Transverse colon (tissue), 4 donors: ENCODE measurements at places on chromosomes 3 and 15. TPM values are rescaled to one million over a fixed set of nuclear protein-coding genes. Genes with fewer than 3 reads are reported as not detected.

DNA sequence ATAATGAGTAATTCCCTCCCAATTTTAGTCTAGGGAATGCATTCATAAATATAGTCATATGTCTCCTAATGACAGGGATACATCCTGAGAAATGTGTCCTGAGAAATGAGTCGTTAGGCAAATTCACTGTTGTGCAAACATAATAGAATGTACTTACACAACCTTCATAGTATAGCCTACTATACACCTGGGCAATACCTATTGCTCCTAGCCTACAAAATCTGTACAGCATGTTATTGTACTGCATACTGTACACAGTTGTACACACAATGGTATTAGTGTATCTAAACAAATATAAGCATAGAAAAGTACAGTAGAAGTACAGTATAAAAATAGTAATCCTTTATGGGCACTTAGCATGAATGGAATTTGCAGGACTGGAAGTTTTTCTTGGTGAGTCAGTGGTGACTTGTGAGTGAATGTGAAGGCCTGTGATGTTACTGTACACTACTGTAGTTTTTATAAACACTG lies 6.6 kb downstream of the DTWD1 start:
- no peaks in the 10 kb centered on the region for H3K27me3 ChIP-seq
- H3K36me3 ChIP-seq, result no peaks in the 10 kb centered on the region
- no peak overlapping the region for H3K4me3 ChIP-seq
- DNase-seq, result no peak
- no peak overlapping the region for H3K27ac ChIP-seq

GPX1 gene
- 155 TPM for total RNA-seq

IL17RB gene
- total RNA-seq, result 26.0 TPM

DNA sequence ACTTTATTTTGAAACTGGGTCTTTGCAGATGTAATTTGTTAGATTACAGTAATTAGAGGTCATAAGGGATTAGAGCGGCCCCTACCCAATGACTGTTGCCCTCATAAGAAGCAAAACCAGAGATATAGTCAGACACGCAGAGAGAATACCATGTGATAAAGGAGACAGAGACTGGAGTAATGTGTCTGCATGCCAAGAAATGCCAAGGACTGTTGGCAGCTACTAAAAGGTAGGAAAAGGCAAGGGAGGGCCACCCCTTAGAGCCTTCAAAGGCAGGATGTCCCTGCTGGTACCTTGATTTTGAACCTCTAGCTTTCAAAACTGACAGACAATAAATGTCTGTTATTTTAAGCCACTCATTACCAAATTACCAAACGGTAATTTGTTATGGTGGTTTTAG lies 548.2 kb downstream of the FHIT start:
- no peak overlapping the region for H3K4me3 ChIP-seq
- H3K4me1 ChIP-seq, result no peaks in the 10 kb centered on the region
- H3K27ac ChIP-seq, result no peak overlapping the region
- H3K27me3 ChIP-seq, result no peaks in the 10 kb centered on the region

IDH3A gene
- total RNA-seq, result 149 TPM

MESP1 gene
- 12.5 TPM for total RNA-seq

DNA sequence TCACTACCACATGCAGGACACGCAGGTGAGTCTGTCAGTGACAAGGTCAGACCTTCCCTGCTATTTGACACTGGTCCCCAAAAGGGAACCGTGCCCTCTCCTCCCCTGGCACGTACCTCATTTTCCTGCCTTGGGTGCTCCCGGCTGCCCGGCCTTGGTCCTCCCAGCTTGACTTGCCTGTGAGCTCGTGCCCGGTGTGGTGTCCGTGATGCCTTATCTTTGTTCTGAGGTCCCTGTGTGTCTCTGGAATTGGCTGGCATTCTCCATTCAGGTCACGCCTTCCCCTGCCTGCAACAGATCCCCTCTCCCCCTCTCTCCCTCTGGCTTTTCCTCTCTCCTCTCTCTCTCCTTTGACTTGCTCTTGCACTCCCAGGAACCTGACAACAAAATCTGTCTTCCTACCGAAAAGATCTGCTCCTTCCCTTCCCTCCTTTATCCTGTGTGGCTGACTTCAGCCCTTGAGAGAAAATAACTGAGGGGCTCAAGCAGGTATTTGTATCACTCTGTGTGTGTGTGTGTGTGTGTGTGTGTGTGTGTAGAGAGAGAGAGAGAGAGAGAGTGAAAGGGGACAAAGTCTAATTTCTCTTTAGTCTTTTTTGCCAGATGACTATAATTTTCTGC lies at the start of gene MASP1:
Gene MASP1 (minus strand): TSS at position 226 of the 621 bp plus-strand sequence. CDS start 105 bp downstream, at position 121.
- no peaks in the 10 kb centered on the region for H3K4me1 ChIP-seq
- H3K27me3 ChIP-seq, result no peaks in the 10 kb centered on the region
- peak within 1 kb of the TSS; percentile 38 for H3K4me3 ChIP-seq
- no peak for DNase-seq
- peak within 1 kb of the TSS; percentile 41 for H3K27ac ChIP-seq
- no peaks in the 10 kb centered on the region for H3K36me3 ChIP-seq

DNA sequence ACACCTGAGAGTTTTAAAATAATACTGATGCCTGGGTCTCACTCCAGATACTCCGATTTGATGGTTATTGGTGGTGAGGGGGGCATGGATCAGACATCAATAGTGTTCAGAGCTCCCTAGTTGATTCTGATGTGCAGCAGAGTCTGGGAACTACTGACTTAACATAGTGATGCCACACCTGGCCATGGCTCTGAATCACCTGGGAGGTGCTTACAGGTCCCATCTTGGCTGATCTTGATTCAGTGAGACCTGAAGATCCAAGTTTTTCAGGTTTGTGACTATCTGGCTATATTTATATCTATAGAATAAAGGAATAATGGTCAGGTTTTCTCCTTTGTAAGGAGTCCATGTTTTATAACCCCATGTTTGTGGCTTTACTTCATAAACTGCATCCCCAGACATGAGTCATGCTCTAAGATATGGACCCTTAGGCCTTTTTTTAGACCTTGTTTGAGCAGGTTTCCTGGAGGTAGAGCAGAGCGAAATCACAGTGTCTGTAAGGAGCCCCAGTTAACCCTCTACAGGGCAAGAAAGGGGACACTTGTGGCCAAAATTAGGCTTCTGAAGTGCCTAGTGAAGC lies 101.4 kb downstream of the LARS2 start:
- no peak overlapping the region for H3K27ac ChIP-seq
- DNase-seq, result no peak
- H3K27me3 ChIP-seq, result no peaks in the 10 kb centered on the region
- H3K36me3 ChIP-seq, result peaks cover 13% of the 10 kb centered on the region
- H3K4me3 ChIP-seq, result no peak overlapping the region
- H3K4me1 ChIP-seq, result no peaks in the 10 kb centered on the region

FEZF2 gene
- total RNA-seq, result not detected

GRCh38 chr3:197398286-197398878 lies 100.0 kb upstream of the DLG1 start:
- no peak for DNase-seq
- no peaks in the 10 kb centered on the region for H3K36me3 ChIP-seq
- H3K27ac ChIP-seq, result no peak overlapping the region
- no peaks in the 10 kb centered on the region for H3K4me1 ChIP-seq
- no peaks in the 10 kb centered on the region for H3K27me3 ChIP-seq

PGBD4 gene
- total RNA-seq, result 1.5 TPM

DNA sequence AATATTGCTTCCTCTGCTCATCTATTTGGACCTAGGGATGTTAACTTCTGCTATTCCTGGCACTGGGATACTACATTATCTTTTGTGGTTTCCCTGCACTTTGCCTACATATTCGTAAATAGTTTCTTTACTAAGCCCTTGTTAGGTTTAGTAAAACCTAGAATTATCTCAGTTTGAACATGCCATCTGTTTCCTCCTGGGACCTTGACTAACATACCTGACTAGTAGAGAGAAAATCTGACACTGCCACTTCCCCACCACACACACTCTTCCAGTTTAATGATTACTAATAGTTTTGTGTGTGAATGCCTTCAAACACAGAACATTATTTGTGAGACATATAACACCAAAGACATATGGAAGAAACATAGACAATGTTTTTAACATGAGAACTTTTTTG lies 28.2 kb upstream of the SOX2 start:
- H3K4me3 ChIP-seq, result no peak overlapping the region
- no peaks in the 10 kb centered on the region for H3K4me1 ChIP-seq
- H3K27ac ChIP-seq, result no peak overlapping the region

AVEN gene
- total RNA-seq, result 7.6 TPM

SLC2A2 gene
- total RNA-seq, result not detected

DNA sequence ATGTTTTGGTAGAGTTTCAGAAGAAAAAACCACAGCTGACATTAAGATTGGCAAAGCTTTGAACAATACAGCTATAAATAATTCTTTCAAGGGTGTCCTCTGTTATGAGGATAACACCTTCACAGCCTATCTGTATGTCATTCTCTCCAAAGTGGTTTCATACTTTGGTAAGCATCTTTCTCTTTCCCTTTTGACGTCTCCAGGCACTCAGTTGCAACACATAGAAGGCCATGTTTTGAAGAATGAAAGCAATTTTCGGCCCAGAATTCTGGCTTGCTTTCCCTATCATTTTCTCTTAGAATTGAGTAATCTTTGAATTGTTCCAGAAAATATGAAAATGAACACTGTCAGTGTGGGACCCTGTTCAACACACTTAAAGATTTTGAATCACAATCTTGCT lies 200.0 kb upstream of the CBLB start:
- H3K27me3 ChIP-seq, result no peaks in the 10 kb centered on the region
- H3K36me3 ChIP-seq, result no peaks in the 10 kb centered on the region
- no peak for DNase-seq
- no peak overlapping the region for H3K4me3 ChIP-seq

TMEM212 gene
- total RNA-seq, result not detected

GRCh38 chr15:47358876-47359275 lies 358.4 kb upstream of the SEMA6D start:
- H3K27ac ChIP-seq, result no peak overlapping the region
- no peak overlapping the region for H3K4me3 ChIP-seq
- H3K4me1 ChIP-seq, result no peaks in the 10 kb centered on the region
- no peaks in the 10 kb centered on the region for H3K36me3 ChIP-seq
- no peak for DNase-seq
- no peaks in the 10 kb centered on the region for H3K27me3 ChIP-seq

DNA sequence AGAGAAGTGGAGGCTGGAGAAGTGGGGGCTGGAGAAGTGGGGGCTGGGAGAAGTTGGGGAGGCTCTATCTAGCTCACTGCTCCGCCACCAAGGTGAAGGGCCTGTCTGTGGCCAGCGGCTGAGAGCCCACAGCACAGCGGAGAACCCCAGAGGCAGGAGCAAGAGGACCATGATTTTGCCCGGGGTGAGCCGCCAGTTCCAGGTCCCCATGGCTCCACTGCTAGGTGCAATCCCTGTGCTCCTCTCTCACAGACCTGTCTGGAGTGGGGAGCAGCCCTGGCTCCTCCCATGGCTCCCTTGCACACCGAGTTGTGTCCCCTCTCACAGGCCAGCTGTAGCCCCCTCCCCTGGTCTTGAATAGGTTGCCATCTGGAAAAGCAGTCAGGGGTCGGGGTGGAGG lies 4.7 kb upstream of the NRROS start:
- no peak overlapping the region for H3K4me3 ChIP-seq
- DNase-seq, result no peak
- H3K36me3 ChIP-seq, result no peaks in the 10 kb centered on the region
- peaks cover 15% of the 10 kb centered on the region for H3K27me3 ChIP-seq
- H3K27ac ChIP-seq, result no peak overlapping the region

CHL1 gene
- total RNA-seq, result 34.6 TPM

- H3K4me1 ChIP-seq, result peaks cover 17% of the 10 kb centered on the region
- H3K4me3 ChIP-seq, result no peak overlapping the region
- DNase-seq, result no peak
- no peaks in the 10 kb centered on the region for H3K36me3 ChIP-seq
- H3K27me3 ChIP-seq, result no peaks in the 10 kb centered on the region
Observed at GRCh38 chr3:56684029-56684428, 964 bp upstream of the TASOR start.

DNA sequence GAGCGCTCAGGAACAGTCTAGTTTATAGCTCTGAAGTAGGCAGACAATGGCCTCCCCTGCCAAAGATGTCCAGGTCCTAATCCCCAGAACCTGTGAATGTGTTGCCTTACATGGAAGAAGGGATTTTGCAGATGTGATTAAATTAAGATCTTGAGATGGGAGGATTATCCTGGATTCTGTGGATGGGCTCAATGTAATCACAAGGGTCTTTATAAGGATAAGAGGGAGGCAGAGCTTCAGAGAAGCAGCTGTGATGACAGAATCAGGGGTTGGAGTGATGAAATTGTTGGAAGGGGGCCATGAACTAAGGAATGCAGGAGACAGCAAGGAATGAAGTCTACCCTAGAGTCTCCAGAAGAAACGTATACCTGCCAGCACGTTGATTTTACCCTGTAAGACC lies 14.0 kb upstream of the GK5 start:
- no peaks in the 10 kb centered on the region for H3K36me3 ChIP-seq
- DNase-seq, result no peak
- H3K27me3 ChIP-seq, result no peaks in the 10 kb centered on the region
- no peak overlapping the region for H3K4me3 ChIP-seq

GRCh38 chr3:17793542-17794195 lies 51.2 kb upstream of the TBC1D5 start:
- no peak overlapping the region for H3K27ac ChIP-seq
- no peaks in the 10 kb centered on the region for H3K4me1 ChIP-seq
- no peak overlapping the region for H3K4me3 ChIP-seq
- no peaks in the 10 kb centered on the region for H3K27me3 ChIP-seq
- no peak for DNase-seq
- H3K36me3 ChIP-seq, result no peaks in the 10 kb centered on the region

- H3K4me3 ChIP-seq, result no peak overlapping the region
- no peaks in the 10 kb centered on the region for H3K27me3 ChIP-seq
- no peaks in the 10 kb centered on the region for H3K4me1 ChIP-seq
- no peak overlapping the region for H3K27ac ChIP-seq
Observed at GRCh38 chr3:72977060-72977808, 19.4 kb upstream of the PPP4R2 start.

DNA sequence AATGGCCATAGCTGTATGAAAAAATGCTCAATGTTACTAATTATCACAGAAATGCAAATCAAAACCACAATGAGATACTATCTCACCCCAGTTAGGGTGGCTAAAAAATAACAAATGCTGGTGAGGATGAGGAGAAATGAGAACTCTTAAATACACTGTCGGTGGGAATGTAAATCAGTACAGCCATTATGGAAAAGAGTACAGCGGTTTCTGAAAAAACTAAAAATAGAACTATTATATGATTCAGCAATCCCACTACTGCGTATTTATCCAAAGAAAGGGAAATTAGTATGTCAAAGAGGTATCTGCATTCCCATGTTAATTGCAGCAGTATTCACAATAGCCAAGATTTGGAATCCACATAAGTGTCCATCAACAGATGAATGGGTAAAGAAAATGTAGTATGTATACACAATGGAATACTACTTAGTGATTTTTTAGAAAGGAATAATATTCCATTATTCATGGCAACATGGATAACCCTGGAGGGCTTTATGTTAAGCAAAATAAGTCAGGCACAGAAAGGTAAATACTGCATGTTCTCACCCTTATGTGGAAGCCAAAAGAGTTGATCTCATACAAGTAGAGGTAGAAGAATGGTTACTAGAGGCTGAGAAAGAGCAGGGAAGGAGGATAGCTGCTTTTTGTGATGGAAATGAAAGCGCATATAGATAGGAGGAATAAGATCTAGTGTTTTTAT lies 35.0 kb downstream of the SERP1 start:
- H3K4me3 ChIP-seq, result no peak overlapping the region
- H3K27ac ChIP-seq, result no peak overlapping the region
- DNase-seq, result no peak
- no peaks in the 10 kb centered on the region for H3K4me1 ChIP-seq
